ENCODE measurements at places on chromosomes 7 and 10. TPM values are rescaled to one million over a fixed set of nuclear protein-coding genes. Genes with fewer than 3 reads are reported as not detected.
A peak's percentile ranks its signal among the peaks of the same experiment; 100 is the strongest.

DNA sequence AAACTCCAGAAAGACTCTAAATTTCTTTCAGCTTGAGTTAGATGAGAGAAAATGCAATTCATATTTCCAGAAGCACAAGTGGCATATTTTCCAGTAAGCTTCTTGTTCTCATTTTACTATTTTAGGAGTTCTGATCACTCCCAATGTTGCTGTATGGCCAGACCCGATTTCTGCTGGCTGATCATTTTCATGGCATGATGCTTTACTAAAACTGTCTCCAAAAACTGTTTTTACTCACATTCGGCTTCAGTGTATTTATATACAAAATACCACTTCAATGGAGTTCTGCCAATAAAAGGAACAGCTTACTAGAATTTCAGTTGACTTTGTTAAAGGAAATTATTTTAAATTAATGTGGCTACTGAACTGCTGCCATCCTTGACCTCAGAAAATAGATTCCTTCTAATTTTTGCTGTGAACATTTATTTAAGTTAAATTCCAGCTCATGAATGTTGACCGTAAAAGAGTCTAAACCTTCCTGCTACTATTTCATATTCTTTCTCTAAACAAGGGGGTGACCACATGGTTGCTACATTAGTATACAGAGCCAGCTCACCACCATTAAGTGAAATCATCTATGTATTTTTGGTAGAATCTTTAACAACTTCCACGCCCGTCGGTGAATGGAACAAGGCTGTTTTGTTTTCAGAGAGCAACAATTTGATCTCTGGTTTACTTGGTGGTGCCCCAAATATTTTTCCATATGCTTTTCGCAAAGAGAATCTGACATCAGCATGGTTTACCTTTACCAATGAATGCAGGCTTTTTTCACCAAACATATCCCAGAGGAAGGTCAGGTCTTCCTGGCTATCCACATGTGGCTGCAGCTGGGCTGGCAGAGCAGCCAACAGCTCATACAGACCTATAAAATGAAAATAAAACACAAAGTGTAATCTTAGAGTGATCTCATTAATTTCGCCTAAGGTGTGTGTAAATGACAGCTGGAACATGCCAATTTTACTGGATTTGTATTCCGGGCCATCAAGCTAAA, 101.2 kb downstream of the MPP7 start:
- no peak for DNase-seq

GRCh38 chr10:20040012-20040411, 223.8 kb downstream of the PLXDC2 start:
- DNase-seq, result peak; percentile 22

- DNase-seq, result no peak
Measured at GRCh38 chr7:8353991-8354390, 79.4 kb upstream of the NXPH1 start.

GRCh38 chr10:132735341-132735775, 50.6 kb downstream of the NKX6-2 start:
- DNase-seq, result no peak

GRCh38 chr7:131027287-131027773, 293.3 kb upstream of the KLF14 start:
- DNase-seq, result peak; percentile 98

DNA sequence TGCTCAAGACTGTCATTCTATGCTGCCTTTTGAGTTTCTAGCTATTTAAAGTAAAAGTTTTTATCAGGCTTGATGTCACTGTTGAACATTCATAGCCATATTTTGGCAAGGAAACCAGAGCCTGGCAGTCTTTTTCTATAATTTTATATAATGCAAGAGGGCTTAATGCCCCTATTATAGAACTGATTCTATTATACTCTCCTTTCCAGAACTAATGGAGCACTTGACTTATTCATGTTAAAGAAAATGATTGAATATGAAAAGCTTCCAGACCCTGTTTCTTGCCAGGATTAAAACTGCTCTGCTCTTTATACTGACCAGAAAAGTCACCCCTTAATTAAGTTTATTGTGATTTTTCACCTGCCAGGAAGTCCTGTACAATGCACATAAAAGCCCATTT, 337.6 kb upstream of the CHRM2 start:
- no peak for DNase-seq

DNA sequence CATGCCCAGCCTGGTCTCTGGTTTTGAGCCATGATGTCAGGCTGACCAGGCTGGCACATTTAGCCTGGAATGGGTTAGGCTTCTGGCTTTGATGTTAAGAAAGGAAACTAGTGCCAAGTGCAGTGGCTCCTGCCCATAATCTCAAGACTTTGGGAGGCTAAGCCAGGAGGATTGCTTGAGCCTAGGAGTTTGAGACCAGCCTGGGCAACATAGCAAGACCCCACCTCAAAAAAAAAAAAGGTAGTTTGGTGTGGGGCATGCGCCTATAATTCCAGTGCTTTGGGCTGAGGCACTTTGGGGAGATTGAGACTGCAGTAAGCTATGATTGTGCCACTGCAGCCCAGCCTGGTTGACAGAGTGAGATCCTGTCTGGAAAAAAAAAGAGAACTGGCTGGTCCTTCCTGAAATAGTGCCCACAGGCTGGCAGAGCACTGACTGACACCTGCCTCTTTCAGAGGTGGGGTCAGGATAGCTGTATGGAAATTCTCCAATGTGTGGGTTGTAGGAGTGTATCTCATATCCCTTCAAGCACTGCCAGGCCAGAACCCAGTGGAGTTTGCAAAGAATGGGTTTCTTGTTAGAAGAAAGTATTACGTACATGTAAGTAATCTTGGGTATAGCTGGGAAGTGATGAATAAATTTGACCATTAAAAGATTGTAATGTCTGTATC, 61.3 kb downstream of the KAT6B start:
- DNase-seq, result no peak

- no peak for DNase-seq
Measured at GRCh38 chr7:149136118-149136517, 10.0 kb upstream of the ZNF425 start.

- DNase-seq, result no peak
Measured at GRCh38 chr10:76727038-76727437, 910.6 kb downstream of the KCNMA1 start.

- no peak for DNase-seq
Measured at GRCh38 chr10:63578501-63578900, 57.3 kb downstream of the REEP3 start.

DNA sequence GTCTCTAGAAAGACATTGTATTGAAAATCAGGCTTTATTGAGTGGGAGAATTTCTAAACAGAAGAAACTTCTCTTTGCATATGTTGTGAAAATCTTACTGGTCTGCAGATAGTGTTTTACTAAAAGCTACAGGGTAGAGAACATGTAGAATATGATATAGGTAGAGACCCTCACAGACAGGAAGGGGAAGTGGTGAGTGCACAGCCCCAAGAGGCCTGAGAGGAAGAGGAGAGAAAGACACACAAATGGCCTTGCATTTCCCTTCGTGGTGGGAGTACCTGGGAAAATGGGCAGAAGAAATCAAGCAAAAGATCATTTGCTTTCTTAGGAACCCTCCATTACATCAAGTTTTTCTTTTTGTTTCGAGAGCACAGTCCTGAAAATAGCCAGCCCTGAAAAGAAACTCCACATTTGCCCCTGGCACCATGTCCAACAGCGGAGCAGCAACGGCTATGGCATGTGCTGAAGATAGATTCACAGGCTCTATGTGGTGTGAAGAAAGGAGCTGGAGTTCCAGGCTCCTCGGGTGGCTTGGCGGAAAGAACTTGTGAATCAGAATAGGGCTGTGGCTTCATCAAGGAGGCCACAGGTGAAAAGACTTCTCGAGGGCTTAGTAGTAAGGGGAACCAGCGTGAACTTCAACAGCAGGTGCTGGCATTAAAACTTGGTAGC, 143.5 kb downstream of the CALCR start:
- DNase-seq, result no peak

DNA sequence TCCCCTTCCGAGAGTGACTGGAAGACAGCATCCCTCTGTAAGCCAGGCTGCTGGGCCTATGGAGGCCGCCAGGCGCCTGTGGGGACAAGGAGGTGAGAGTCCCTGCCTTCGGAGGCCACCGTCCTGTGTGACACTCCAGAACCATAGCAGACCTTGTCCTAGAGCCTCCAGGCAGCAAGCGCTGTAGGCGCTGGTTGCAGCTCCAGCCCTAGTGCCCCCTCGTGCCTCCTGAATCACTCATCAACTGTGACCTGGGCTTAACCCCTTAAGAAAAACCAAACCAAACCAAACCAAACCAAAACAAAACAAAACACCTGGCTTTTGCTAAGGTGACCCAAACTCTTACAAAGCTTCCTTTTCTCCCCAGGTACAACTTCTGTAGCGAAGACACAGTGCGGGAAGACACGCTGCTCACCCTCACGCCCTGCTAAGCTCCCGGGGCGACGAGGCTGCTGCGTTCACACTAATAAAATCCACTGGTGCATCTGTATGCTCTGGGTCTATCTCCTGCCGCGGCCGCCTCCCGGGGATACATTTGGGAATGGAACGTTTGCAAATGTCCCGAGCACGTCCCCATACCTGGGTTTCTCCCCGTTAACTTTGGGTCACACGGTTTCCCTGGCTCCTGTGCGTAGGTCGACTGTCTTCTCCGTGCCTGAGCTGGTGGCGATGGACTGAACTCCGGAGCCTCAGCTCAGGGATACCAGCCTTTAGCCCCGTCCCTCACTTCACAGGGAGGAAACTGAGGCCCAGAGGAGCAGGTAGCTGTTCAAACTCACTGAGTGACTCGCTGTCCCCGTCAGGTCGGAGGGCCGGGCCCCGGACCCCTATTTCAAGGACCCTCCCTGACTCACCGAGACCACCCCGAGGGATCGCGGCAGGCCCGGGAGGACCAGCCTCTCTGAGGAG, 11.8 kb upstream of the PNLIPRP2 start:
- DNase-seq, result no peak

GRCh38 chr10:94602729-94603515, 57.3 kb downstream of the HELLS start:
- DNase-seq, result peak; percentile 43

The BTBD16 gene
- not detected for total RNA-seq

The SEPTIN7 gene
- total RNA-seq, result 244 TPM

The CLRN3 gene
- not detected for total RNA-seq

The ACSM6 gene
- not detected for total RNA-seq

The CCSER2 gene
- 34.8 TPM for total RNA-seq

The CDK14 gene
- 41.0 TPM for total RNA-seq

The PILRA gene
- total RNA-seq, result 0.43 TPM
